Stimulated activated CD4-positive, alpha-beta T cell treated with anti-CD3 and anti-CD28 coated beads, Interleukin-1b, Interleukin-23, amount 100 ng/mL, for 48 hours (primary cell): ENCODE measurements at places on chromosomes 7 and 10.

DNA sequence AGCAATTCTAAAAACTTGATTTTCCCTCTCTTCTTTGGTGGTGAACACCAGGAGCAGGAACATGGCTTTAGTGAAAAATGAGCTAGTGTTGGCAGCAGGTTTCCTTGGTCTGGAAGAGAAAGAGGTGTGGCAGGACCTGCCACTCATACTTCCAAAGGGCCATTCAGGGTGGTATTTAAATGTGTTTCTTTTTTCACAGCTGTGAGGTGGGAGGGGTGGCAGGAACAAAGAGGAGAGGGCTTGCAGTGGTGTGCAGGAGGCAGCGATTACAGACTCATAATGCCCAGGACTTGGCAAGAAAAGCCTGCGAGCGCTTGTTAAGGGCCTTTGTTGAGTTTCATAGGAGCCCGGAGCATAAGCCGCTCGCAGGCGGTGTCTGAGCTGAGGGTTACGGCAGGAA, 36.8 kb downstream of the WIPF3 start:
- DNase-seq: no peak

- no peak for DNase-seq
These were observed 57.7 kb downstream of the FAM13C start for GRCh38 chr10:59304521-59305097.

- no peak for DNase-seq
These were observed 313.0 kb upstream of the NPVF start for GRCh38 chr7:25541094-25541821.

DNA sequence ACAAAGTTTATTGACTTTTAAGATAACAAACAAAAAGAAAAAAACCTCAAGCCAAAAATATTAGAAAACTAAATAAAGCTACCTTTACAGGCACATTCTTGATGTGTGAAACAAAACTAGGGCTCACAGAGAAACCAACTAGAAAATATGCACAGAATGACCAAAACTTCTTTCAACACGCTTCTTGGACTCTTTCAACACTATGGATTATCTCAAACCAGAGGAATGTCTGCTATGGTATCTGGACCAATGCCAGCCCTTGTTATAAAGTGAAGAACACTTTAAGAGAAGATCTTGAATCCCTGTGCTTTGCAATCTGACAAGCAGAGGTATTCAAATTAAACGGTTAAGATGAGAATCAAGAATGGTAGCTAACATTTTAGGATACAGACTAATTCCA, 76.6 kb downstream of the DNAJC1 start:
- DNase-seq: no peak

- DNase-seq: no peak
These were observed 34.2 kb upstream of the FAM171A1 start for GRCh38 chr10:15405319-15405718.

- DNase-seq: no peak
These were observed 4.9 kb upstream of the ZMIZ1 start for GRCh38 chr10:79063661-79064492.
